ENCODE measurements at places on chromosomes 6 and 20.

DNA sequence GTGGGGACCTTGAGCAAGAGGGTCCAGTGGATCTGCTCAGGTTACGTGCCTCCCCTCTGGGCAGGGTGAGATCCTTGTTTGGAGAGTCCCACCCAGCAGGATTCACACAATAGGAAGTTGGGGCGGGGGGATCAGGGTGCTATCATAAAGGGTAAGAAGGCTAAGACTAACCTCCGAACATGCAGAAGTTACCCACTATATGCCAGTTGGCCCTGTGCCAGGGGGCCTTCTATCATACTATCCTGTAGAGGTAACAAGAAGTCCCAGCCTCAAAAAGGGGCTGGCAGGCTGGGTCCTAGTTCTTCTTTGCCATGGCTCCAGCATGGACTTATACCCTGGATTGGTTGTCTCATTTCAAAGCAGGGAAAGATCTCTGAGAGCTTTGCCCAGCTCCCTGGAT, 94.1 kb downstream of the CDH26 start:
- no peak for DNase-seq

DNA sequence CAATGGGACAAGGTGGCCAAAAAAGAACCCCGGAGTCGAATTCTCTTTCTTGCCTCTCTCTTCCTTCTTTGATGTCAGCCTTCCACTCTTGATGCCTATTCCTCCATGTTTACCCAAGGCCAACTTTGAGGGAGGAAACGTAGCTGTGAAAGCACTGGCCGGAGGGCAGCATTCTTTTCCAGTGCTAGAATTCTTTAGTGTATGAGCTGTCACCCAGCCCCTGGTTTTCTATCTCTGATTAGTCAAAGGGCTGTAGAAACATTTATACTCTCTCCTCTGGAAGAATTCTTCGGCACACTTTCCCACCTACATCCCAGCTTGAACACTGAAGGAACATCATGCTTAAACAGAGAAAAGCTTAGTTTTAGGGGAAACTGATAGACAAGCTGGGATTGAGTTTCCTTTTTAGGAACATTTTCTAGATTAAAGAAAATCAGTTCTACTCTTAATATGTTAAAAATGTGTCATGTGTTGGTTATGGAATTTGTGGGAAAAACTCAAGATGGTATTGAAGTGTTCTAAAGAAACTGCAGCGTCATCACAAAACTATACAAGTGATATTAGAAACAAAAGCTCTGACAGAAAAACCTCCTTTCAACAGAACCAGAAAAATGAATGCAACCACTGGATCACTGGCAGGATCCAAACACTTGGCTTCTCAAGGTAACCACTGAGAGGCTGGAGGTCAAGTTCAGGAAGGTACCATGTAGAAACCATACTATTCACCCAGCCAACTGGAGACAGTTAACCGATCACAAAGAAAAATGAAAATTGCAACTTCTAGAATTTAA, 20.7 kb upstream of the UTRN start:
- DNase-seq, result no peak

DNA sequence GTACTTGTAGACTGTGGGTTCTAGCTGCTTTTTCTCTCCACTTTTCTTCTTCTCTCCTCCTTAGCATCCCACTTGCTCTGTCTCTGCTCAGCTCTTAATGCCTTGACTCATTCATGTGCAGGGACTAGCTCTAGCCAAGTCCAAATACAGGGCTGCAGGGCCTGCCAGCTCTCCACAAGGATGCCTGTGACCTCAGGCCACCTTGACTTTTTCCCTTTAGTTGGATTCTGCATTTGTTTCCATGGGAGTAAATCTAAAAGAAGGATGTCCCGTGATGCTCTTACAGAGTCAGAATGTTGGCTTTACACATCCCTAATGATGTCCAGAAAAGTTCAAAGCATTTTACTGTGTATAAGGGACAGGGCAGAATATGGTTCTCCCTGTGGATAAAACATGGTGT, 101.8 kb upstream of the PREP start:
- no peak for DNase-seq

DNA sequence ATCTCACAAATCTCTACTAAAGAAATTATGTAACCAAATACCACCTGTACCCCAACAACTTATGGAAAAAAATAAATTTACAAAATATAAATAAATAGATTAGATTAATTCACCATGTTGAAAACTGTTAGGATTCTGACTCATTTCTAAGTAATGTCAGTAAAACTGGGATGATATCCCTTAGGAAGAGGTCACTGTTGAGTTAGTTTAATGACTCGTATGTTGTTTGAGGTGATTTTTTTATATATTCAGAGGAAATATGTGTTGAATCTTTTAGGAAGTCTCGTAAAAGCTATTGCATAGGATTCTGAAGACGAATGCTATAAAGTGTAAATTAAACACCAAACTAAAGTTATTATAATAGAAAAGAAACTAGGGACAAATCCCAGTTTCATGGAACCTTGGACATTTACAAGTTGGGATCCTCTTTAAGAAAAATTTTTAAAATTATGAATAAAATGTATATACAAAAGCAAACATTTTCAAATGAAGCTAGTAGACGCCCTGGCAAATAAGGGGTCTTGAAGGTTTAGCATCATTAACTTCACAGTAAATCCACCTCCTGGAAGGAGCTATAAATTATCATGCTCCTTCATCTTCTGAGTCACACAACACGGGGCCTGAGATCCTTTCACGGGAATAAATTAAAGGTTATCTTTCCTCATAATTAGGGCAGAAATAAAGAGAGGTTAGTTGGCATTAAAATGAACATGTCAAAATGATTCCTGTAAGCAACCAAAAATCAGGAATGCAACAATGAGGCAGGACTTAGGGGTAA, 37.0 kb upstream of the POU3F2 start:
- DNase-seq, result no peak

DNA sequence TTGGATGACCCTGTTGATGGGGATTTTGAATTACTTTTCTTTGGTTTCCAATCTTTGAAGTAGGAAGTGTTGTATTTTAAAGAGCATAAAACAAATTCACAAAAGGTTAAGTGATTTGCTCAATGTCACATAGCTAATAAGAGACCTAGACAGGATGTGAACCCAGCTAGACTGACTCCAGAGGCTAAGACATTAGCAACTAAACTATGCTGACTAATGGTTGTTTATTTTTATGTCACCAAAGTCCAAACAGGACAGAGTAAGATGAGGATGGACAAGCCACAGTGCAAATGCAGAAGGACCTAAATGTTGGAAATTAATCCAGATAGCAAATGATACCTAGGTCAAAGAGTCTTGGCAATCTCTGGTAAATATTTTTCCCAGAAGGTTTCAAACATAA, 38.0 kb downstream of the OGFRL1 start:
- no peak for DNase-seq

DNA sequence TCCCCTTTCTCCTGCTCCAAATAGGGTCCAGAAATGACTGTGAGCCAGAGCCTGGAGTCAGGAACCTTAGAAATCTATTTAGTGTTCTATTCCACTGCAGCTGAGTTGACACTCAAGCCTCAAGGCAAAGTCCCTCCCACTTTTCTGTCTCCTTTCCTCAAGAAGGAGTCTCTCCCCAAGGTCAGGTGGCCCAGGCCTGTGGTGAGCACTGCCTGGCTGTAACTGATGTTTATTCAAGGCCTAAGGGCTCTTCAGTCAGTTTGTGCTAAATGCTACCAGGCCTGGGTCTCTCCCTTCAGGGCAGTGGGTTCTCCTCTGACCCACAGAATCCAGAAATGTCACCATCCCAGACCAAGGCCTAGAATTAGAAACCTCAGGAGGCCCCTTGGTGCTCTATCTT, 1042.9 kb upstream of the EPHA7 start:
- no peak for DNase-seq

- no peak for DNase-seq
Measured at GRCh38 chr20:25046736-25047666, 10.9 kb downstream of the ACSS1 start.

GRCh38 chr6:105550955-105551620, 148.2 kb upstream of the PREP start:
- no peak for DNase-seq

DNA sequence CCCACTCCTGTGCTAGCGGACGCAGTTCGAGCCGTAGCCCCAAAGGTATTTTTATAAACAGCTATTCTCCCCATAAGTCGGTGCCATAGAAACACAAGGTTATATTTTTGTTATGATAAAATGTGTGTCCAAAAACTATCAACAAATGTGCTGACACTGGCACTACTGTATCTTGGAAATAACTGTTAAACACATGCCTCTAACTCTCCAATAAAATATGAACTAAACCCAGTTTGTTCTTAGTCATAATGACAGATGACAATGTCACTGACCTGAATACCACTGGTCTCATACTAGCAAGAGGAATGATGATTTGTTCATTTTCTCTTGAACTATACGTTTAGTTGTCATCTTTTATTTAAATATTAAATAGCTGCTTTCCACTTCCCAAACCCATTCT, 51.4 kb upstream of the NUP153 start:
- DNase-seq, result no peak

GRCh38 chr6:100948381-100949133, 67.4 kb upstream of the ASCC3 start:
- DNase-seq, result no peak

- no peak for DNase-seq
Measured at GRCh38 chr6:25457516-25457915, 178.3 kb downstream of the CARMIL1 start.

GRCh38 chr6:133132466-133132971, 108.6 kb upstream of the EYA4 start:
- DNase-seq, result no peak

- no peak for DNase-seq
Measured at GRCh38 chr6:106474466-106474865, 113.9 kb downstream of the CRYBG1 start.

GRCh38 chr6:3770023-3770720, 18.7 kb upstream of the PXDC1 start:
- DNase-seq, result no peak

DNA sequence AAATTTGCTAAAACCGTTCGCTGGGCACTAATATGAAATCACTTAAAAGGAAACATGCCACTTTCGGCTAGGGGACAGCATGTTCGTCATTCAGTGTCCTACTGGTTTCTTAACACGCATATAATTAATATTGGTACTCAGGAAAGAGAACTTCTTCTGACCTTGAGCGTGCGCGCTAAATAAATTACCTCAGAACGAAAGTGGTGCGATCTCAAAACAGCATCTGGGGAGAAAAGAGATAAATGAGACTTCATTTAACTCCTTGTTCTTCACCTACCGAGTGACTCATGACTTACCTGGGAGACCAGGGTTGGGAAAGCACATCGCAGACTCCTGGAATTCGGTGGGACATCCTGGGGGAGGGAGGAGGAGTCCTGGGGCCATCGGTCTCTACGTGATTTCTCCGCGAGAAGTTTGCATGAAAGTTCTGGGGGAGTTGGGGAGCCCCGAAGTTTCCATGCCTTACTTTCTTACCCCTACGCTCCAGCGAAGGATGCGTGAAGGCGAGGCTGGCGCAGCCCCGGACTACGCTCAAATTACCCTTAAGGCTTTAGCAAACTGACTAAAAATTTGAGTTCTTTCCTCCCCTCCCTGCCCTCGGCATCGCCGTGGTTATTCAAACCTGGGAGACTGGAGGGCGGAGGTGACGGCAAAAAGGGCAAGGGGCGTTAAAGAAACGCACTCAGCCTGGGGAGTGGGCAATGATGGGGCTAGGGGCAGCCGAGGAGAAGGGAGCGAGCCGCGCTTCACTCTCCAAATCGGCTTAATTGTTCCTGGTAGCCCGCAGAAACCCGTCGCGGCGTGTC, 1.1 kb upstream of the BEND6 start:
- no peak for DNase-seq

DNA sequence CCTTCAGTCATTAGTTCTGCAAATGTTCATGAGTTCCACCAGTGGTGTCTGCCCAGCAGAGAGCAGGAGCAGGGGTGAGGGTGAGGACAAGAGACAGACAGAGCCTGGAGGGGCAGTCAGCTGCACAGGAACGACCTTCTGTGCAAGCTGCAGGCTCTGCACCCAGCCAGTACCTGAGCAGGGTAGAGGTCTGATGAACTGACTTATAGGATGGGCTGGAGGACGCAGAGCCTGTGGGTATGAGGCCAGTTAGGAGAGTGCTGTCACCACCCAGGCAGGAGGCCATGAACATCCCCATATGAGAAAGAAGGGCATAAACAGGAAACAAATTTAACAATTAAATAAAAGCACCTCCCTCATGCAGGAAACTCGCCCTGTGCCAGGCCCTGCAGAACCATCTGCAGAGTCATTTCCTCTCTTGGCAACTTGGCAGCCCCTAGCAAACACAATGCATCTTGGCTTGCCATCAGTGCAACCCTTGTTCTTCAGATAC, 17.9 kb downstream of the C6orf15 start:
- peak; percentile 56 for DNase-seq

DNA sequence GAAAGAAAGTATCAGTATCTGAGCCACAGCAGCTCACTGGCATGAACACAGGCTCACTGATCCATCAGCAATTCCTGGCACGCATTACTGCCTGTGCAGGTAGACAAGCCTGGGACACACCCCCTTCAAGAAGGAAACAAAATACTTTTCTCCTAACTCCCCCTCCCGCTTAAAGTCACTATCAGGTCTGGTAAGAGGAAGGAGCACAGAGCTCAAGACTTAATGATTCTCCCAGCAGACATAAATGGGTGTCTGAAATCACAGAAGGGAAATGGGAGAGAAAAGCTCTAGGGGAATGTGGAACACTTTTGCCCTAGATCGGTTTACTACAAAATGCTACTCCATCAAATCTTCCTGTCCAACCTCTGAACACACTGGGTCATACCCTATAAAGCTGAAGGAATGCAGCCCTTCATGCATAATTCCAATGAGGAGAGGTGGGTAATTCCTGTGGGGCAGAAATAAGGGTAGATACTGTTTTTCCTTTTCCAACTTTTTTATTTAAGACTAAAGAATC, at the start of gene ADGRF1:
TSS of gene ADGRF1 (minus strand) at position 58 of the 517 bp plus-strand sequence. CDS start 13,271 bp downstream, outside the sequence.
- DNase-seq, result no peak

DNA sequence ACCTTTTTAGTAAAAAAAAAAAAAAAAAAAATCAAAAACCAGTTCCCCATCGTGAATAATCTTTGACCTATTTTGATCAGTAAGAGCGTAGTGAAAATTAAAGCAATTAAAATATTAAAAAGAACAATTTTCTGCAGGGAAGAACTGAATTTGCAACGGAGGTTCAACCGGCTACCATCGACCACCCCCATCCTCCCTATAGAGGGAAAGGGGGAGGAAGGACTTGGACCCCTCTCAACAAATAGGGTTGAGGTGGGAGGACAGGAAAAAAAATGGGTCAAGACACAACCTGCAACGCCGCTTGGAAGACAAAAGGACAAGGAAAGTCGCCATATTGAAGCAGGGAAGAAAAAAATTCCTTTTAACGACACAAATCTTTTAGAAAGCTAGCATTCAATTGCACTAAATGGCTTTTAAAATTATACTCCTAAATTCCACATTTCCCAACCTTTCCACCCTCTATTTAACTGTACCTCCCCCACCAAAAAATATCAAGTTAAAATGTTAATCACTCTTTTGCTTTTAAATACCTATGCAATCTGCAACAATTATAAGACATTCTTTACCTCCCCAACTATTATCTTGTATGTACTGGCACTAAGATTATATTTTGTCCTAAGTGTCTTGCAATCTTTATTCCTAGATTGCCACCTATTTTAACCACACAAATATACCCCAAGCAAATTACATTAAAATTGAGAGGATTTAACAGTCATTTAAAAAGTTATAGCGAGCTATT, 1.7 kb downstream of the PPP1R10 start:
- DNase-seq, result peak; percentile 43

- no peak for DNase-seq
Measured at GRCh38 chr20:32573167-32573851, 11.8 kb downstream of the NOL4L start.

- no peak for DNase-seq
Measured at GRCh38 chr6:122799140-122799745, 10.2 kb downstream of the SMPDL3A start.

Data from activated CD4-positive, alpha-beta memory T cell treated with anti-CD3 and anti-CD28 coated beads, Interleukin-2, amount 10 ng/mL, durations not matched to agents 7 days and 5 days (primary cell).